IPS DF 19.7 (cell line): ENCODE measurements at places on chromosomes 13 and 19.

- no peak for DNase-seq
Observed at GRCh38 chr13:40206241-40207000, 460.0 kb downstream of the FOXO1 start.

DNA sequence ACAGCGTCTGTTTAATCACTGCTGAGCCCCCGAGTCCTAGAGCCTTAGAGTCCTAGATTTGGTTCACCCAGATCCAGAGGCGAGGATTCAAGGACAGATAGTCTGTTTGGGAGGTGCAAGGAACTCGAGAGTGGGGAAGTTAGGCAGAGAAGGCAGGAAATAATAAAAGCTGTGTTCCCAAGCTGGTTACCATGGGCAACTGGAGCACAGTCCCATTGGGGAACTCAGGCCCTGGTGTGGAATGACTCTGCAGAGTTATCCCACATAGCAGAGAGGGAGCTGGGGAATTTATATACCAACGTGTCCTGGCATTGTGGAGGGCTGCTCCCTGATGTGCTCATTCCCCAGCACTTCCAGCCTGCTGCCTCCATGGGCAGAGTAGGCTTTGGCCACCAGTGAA lies 9.7 kb downstream of the IGSF23 start:
- no peak for DNase-seq

GRCh38 chr13:40269086-40269485 lies 397.4 kb downstream of the FOXO1 start:
- DNase-seq, result no peak

- no peak for DNase-seq
Observed at GRCh38 chr13:74576420-74576819, 442.2 kb upstream of the KLF12 start.

DNA sequence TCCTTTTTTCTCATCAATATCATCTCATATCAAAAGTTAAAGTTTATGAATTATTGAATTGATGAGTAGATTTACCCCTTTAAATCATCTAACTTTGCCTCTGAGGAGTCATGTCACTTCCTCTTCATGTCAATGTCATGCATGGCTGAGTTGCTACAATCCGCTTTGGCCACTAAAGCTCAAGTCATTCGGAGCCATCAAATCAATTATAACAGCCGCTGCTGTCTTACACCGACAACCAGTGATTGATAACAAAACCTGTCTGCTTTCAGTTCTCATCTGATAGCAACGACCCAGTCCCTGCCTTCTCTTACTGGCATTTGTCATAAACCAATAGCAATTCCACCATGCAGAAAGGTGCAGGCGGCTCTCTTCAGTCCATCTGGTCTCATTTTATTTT lies 429.3 kb downstream of the DIAPH3 start:
- DNase-seq, result no peak

DNA sequence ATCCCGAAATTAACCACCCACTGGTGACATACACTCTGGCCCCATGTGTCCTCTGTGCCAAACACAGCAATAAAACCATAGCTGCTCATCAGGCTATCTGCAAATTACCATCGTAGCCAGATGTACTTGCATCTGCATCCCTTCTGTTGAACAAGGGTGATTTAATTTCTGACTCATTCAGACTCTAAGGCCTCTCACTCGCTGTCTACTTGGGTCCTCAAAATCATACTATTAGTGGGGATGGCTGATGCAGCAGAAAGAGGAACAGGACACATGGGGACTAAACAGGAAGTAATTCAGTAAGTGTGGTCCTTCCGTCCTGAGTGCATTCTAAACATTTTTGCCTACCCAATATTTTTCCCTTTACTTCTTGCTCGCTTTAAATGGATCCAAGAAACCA lies 2275.0 kb upstream of the PCDH20 start:
- no peak for DNase-seq

- no peak for DNase-seq
Observed at GRCh38 chr19:29475469-29475868, 50.3 kb upstream of the VSTM2B start.

DNA sequence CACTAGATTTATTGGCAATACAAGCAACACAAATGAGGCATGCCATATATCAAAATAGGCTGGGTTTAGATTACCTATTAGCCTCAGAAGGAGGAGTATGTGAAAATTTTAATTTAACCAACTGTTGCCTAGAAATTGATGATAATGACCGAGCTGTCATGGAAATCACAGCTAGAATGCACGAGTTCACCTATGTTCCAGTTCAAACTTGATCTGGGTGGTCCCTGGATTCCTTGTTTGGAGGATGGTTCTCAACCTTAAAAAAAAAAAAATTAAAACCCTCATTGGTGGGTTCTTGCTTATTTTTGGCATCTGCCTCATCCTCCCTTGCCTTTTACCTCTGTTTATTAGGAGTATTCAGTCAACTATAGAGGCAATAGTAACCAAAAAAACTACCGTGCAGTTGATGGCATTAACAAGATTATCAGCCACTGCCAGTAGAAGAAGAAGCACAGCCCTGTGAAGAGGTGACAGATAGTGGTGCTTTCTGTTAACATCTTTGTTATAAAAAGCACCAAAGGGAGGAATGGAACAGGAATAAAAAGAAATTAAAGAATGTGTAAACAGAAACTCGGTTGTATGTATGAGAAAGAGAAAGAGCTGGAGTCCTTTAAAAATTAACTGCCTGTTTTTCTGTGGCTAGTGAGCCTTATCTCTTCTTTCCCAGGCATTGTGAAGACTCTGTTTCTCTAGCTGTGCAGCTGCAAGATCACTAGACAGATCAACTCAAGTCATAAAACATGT lies 106.4 kb downstream of the ZNF429 start:
- no peak for DNase-seq

DNA sequence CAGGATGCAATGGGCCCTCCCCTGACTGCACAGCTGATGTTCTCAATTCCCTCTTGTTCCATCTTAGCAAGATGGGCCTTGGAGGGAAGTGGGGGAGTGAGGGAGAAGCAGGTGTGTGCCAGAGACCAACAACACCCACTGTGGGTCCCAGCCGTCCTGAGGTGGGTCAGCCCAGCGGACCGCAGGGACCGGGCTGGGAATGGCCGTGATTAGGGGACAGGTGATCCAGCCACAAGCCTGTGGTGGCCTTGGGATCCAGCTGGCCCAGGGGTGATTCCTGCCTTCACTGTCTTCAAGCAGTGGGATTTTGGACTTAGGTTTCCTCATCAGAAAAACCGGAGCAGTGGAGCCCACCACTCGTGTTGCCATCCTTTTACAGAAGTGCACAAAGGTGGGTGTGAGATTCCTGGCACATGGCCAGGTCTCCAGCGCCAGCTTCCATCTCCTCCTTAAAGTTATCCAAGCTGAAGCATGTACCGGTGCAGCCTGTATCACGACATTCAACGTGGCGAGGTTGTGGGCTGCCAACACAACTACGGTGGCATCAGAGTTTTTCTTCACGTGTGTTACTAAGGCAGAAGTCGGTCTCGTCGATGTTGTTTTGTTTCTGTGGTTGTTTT lies 9.0 kb upstream of the ATP11A start:
- DNase-seq, result no peak

GRCh38 chr19:5131506-5132205 lies 162.7 kb downstream of the KDM4B start:
- no peak for DNase-seq

DNA sequence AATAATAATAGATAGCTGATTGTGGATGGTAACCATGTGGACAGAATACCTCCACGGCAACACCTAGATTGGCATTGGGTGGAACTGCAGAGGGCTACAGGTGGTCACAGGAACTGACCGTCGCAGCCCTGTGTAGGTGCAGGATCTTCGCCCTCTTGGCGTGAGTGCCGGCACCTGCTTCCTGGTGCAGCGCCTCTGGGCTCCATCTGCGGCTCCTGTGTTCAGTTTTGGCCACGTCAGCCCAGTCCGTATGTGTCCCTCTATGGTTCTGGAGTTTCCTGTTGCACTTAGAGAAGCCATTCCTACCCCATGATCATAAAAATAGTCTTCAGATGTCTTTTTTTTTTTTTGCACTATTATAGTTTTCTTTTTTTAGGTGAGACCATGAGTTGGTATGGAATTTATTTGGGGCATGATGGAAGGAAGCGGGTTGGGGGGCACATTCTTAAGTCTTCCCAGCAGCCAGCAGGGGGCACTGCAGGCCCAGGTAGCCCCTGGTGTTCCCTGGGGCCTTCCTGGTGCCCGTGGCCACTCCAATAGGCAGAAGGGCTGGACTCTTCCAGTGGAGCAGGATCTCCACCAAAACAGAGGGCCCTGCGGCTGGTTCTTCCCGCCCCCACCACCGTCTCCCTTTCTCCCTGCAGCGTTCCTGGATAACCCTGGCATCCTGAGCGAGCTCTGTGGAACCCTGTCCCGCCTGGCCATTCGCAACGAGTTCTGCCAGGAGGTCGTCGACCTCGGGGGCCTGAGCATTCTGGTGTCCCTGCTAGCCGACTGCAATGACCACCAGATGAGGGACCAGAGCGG lies 10.1 kb upstream of the SLC25A42 start:
- DNase-seq, result no peak

DNA sequence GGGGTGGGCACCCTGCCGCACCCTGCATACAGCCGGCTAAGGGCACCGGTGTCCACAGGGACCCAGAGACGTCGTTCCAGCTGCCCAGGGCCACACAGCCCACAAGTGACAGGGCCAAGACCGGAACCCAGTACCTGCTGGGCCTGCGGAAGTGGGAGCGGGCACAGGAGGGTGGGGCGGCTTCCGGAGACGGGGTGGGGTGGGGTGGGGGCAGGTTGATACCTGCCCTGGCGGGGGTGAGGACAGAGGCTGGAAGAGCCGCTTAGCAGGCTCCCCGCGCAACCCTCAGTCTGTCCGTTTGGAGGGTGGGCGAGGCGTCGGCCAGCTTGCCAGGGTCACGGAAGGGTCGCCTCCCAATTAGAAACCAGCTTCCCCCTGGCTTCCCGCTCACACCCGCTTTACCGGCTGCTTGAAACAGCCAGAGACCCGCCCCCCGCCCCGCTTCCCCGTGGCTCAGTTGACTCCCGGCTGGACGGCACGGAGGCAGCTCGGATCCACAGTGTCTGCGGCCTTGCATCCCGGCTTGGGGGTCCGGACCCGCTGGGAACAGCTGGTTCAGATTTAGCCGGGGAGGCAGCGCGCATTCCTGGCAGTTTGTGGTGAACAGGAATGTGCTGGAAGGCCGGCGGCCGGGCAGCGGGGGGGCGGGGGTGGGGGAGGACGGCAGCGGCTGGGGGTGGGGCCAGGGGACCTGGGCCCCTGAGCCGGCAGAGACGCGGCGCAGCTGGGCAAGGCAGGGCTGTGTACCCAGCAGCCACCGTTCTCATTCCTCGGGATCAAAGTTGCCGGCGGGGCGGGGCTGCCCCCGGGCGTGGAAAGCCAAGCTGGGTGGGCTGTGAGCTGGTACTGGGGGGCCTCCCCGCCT lies 1.9 kb downstream of the CNN2 start:
- DNase-seq, result no peak

DNA sequence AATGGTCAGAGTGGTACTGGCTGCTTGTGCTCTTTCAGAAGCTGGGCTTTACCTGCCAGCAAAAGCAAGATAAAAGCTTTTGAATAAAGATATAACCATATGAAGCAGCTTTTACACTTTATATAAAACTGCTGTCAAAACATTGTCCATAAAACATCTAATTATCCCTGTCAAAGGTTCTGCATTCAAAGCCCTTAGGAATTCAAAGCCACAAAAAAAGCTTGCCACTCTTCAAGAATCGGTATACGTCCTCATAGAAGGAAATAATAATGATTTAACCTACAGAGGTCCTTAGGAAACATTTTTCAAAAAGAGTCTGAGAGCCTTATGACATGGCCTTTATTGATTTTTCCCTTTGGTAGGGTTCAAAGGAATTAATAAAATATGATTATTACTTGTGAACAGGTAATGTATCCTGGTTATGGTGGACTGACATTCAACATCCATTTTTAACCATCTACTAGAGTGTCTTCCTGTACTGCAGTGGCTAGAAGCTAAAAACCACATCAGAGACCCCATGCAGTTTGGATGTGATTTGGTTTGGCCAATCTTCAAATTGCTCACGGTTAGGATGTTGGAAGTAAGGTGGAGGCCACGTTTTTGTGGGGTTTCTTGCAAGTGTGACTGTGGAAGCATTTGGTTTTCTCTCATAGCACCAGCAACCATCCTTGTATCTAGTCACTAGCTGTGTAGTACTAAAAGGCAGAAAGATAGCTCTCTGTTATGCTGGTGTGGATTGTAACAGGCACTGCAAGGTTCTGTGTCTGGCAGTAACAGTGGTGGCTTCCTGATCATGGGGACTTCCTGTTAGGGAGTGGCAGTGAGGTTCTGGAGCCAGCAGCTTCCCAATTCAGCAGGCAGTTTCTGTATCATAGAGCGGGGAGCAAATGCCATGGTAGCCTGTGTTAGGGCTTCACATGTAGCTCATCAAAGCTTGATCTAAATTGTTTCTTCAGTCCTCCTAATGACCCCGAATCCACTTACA lies 441.5 kb downstream of the DIAPH3 start:
- DNase-seq, result no peak

DNA sequence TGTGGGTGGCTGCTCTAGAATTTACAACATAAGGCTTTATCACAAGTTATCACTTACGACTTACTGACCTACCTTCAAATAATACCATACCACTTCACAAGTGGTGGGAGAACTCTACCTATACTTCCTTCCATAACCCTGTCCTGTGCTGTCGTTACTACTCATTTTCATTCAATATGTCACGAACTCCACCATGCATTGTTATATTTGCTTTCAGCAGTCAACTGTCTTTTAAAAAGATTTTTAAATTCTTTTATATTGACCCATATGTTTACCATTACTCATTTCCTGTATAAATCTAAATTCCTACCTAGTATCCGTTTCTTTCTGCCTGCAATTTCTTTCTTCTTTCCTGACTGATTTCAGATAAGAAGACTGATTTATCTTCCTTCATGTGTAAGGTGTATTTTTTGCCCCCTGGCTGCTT lies 200.0 kb downstream of the KLF12 start:
- DNase-seq, result no peak

DNA sequence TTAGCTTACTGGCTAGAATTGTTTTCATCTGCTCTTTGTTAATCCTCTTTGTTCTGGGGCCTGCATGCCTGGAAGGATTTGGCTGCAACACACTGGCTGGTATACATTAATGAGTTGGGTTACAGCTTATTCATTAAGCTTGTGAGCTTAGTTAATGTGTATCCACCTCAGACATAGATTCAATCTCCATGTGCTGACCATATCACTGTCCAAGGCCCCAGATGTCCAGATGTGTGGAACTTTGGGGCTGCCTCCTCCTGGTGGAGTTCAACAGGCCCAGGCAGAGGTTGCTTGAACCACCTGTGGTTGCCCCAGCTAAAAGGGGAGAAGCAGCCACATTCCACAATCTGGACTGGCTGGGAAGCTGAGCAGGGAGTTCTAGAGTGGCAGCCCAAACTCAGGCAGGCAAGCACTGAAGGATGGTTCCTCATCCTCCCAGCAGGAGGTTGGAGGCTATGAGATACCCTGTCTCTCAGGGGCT lies 5.4 kb downstream of the DIAPH3 start:
- no peak for DNase-seq

- DNase-seq, result no peak
Observed at GRCh38 chr19:56603829-56604228, 8.7 kb downstream of the ZNF71 start.

GRCh38 chr13:24127116-24127631 lies 33.3 kb upstream of the SPATA13 start:
- no peak for DNase-seq

DNA sequence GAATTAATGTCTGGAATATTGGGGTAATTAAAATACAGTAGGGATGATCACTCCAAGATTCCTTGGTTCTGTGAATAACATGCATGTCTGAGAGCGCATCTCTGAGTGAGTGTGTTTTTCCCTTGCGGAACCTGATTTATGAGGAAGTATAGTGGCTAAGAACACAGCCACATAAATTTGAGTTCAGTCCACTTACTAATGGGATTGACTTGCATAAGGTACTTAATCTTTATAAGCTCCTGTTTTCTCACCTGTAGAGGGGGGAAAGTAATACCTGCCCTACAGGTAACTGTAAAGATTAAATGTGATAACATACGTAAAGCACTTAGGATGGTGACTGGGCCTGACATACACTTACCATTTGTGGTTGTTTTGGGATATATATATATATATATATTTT lies 60.8 kb downstream of the KLF5 start:
- no peak for DNase-seq
